ENCODE measurements at places on chromosomes 5 and 9.

DNA sequence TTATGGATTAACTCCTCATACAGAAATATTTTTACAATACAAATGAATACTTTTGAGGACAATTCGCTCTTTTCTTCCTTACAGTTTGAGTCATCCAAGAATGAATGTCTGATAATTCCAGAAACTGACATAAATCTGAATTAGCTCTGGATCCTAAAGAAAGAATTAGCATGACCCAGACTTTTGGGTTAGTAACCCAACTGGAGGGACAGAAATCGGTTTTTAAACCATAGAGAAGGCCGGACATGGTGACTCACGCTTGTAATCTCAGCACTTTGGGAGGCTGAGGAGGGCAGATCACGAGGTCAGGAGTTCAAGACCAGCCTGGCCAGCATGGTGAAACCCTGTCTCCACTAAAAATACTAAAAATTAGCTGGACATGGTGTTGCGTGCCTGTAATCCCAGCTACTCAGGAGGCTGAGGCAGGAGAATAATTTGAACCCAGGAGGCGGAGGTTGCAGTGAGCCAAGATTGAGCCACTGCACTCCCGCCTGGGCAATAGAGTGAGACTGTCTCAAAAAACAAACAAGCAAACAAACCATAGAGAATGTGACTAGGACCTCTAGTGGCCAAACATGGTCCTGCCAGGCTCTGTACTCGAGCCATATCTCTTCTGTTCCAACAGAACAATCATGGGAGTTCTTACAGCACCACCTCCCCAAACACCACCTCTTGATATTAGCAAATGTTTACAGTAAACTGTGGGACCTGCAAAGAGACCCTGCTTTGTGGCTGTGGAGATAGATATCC is 44.8 kb downstream of the LURAP1L start:
- no peak for DNase-seq

- no peak for DNase-seq
Measured at GRCh38 chr9:38294220-38294960, 98.1 kb upstream of the ALDH1B1 start.

DNA sequence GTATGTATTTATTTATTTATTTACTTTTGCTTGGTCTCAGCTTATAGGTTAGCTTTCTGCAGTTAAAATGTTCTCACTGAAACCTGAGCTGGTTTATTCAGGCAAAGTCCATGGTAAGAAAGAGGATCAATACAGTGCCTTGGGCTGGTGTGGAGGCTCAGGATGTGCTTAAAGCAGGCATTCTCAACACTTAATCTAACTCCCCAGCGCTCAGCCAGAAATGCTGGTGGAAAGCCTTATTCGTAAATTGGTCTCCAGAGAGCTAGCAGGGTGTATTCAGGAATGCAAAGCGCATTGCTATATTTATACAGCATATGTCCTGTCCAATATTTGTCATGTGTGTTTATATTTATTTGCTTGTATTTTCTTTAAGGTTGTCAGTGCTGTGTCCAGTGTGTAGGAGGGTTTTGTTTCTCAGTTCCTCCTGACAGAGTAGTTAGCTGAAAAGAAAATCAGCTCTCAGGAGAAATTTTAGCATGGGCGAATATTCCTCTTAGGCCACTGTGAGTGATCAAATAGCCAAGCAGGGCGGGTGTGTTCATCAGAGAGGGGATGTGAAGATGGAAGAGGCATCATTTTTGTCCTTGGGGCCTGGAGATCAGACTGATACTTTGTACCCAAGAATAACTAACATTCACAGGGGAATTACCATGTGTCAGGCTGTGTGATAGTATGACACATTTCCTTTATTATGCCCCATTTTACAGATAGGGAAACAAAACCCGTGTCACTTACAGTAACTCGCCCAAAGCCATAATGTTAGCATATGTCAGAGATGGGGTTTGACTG is 65.8 kb downstream of the DOCK2 start:
- DNase-seq, result no peak

DNA sequence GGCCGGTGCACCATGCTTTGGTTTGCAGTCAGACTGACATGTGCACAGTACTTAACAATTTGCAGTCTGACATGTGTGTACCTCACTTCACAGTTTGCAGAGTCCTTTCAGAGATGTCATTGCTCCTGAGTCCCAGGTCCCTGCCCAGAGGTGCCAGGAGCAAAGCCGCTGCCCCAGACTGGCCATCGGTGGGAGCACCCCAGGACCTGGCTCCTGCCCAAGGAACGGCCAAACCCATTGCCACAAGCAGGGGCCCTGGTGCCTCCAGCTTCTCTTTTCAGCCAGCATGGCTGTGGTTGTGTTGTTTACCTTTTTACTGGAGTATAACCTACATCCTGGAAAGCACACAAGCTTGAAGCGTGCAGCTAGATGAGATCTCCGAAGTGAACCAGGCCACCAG is 28.6 kb downstream of the RASGEF1C start:
- no peak for DNase-seq

GRCh38 chr5:65805089-65805488 is 83.1 kb downstream of the NLN start:
- DNase-seq, result no peak

DNA sequence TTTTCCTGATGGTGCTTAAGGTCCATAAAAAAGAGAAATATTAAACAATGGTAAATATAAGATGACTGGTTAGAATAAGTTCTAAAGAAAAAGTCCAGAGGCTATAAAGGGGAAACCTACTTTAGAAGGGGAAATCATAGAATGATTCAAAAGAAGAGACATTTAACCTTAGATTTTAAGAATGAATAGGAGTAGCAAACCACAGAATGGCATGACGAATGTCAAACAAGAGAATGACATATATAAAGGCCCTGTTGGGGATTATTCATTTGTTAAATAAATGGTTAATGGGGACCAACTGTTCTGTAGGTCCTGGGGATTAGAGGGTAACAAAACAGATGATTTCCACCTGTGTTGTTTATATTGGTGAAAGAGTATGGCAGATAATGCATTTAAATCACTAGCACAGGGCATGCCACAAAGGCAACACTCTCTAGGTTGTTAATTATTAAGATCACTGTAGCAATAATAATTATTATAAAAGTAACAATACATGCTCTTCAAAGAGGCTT is 495.2 kb upstream of the GRIA1 start:
- DNase-seq, result no peak

DNA sequence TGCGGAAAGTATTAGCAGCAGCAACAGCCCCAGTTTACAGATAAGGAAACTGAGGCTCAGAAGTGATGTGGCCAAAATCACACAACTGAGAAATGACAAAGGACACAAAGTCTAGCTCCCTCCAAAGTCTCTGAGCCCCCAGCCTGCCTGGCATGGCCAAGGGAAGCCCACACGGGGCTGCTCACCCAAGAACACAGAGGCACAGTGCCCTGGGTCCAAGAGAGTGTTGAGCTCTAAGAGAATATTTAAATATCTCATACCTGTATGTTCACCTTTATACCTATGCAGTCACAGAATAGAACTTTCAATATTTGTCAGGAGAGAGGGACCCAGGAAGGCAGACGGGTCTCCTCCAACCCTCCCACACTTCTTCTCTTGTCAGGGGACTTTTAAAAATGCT is 16.6 kb downstream of the VAV2 start:
- no peak for DNase-seq

DNA sequence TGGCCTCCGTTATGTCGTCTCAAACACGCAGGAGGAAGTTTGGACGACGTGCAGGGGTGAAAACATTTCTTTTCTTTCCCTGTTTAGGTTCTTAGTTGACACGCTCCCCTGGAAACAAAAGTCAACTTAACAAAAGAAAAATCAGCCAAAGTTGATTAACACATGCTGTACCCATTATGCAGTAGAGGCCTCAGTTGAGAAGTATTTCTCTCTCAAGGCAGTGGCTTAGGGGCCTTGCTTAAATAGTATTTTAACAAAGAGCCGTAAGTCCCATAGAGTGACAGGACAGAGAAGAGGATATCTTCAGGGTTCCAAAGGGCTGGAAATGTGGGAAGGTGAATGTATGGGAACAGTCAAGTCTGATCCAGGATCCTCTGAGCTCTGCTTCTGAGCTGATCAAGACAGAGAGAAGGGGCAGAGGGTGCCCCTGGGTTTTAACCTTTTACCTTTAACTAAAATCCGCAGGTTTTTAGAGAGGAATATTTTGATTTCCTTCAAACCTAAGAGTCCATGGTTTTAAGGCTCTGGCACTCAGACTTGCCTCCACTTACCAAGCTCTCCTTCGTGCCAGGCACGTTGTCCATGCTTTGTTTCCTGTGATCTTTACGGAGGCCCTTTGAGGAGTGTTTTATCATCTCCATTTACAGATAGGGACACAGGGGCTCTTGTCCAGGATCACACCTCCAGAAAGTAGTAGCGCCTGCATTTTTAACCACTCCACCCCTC is 629 bp upstream of the CD74 start:
- DNase-seq, result no peak

Measured in GOT3 (cell line).